CD8-positive, alpha-beta memory T cell (primary cell): ENCODE measurements at places on chromosomes 4 and X.

- no peak for DNase-seq
Observed at GRCh38 chr4:35125995-35126712, 1118.2 kb downstream of the ARAP2 start.

- DNase-seq = no peak
Observed at GRCh38 chr4:7917669-7918068, 22.0 kb downstream of the AFAP1 start.

GRCh38 chr4:77015390-77015789 is 60.4 kb downstream of the CCNI start:
- no peak for DNase-seq

GRCh38 chr4:82555276-82555675 is 6.5 kb downstream of the TMEM150C start:
- DNase-seq = no peak

DNA sequence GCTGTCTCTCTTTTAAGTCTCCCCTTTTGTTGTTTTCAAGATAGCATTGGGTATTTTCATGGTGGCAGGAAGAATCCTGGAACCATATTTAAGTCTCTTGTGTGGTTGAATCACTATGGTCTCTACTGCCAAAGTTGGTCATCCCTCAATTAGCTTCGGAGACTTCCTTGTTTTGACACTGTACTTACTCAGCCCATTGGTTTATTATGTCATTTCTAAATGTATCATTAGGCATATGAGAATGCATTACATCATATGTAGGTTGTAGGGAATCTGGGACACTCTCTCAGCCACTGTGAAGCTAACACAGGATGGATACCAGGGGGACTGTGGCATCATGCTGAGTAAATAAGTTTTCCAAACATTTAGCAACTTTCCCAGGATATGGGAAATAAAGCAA is 211.8 kb downstream of the DTHD1 start:
- DNase-seq = no peak

- DNase-seq = no peak
Observed at GRCh38 chr4:72119946-72120345, 88.1 kb downstream of the NPFFR2 start.

- DNase-seq = no peak
Observed at GRCh38 chr4:2250357-2251072, 8.6 kb upstream of the HAUS3 start.

GRCh38 chr4:146582864-146583263 is 55.8 kb upstream of the POU4F2 start:
- no peak for DNase-seq

- DNase-seq = peak; percentile 10
Observed at GRCh38 chr4:14924812-14925344, 77.4 kb upstream of the CPEB2 start.

DNA sequence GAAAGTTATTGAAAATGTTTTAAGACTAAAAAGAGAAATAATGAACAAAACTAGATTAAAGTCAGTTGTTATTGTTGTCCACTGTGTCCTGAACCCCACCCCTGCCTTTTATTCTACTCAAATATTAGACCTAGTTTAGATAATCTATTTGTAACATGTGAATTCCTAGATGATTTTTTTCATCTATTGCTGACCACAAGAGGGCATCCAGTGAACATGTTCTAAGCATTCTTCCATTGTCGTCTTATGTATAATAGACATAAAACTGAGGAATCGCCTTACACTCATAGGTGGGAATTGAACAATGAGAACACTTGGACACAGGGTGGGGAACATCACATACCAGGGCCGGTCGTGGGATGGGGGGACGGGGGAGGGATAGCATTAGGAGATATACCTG is 36.4 kb upstream of the HPRT1 start:
- DNase-seq = no peak

- DNase-seq = no peak
Observed at GRCh38 chr4:136865526-136865925, 666.8 kb downstream of the PCDH18 start.

- DNase-seq = no peak
Observed at GRCh38 chr4:8312976-8313375, 43.4 kb downstream of the HTRA3 start.

GRCh38 chr4:6221851-6222760 is 21.8 kb upstream of the JAKMIP1 start:
- no peak for DNase-seq

DNA sequence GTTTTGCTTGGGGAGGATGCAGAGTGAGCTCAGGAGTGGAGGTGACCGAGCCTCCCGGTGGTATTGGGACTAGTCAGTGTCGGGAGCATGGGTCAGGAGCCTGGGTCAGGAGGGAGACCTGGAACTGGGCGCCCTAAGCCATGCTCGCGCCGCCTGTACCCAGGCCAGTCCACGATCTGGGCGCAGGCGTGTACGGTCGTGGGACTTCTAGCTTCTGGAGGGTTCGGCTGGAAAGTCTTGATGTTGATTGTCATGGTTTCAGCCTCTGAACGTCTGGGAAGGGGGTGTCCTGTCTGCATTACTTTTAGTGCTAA is 244 bp downstream of the EIF2S3 start:
- DNase-seq = no peak

GRCh38 chr4:156949373-156949814 is 22.2 kb downstream of the PDGFC start:
- DNase-seq = no peak

- DNase-seq = no peak
Observed at GRCh38 chrX:21806691-21807090, 32.7 kb upstream of the MBTPS2 start.

- no peak for DNase-seq
Observed at GRCh38 chr4:109134921-109135320, 167.5 kb downstream of the COL25A1 start.

GRCh38 chr4:184408021-184408683 is 66.2 kb downstream of the IRF2 start:
- no peak for DNase-seq

- DNase-seq = no peak
Observed at GRCh38 chrX:120334151-120334550, 22.9 kb upstream of the TMEM255A start.

DNA sequence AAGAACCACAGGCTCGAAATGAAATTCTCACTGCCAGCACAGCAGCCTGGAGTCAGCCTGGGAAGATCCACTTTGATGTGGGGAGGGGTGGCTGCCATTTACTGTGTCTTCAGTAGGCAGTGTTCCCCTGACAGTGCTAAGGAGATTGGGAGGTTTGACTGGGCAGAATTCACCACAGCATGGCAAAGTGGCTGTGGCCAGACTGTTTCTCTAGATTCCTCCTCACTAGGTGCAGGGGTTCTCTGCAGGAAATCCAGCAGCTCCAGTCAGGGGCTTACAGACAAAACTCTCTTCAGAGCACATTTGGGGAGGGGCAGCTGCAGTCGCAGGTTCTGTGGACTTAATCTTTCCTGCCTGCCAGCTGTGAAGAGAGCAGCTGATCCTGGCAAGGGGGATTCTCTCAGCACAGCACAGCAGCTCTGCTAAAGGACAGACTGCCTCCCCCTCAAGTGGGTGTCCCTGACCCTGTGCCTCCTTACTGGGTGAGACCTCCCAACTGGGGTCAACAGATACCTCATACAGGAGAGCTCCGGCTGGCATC is 1174.0 kb downstream of the RAPGEF2 start:
- DNase-seq = no peak

- no peak for DNase-seq
Observed at GRCh38 chr4:137663251-137664045, 131.2 kb upstream of the PCDH18 start.

DNA sequence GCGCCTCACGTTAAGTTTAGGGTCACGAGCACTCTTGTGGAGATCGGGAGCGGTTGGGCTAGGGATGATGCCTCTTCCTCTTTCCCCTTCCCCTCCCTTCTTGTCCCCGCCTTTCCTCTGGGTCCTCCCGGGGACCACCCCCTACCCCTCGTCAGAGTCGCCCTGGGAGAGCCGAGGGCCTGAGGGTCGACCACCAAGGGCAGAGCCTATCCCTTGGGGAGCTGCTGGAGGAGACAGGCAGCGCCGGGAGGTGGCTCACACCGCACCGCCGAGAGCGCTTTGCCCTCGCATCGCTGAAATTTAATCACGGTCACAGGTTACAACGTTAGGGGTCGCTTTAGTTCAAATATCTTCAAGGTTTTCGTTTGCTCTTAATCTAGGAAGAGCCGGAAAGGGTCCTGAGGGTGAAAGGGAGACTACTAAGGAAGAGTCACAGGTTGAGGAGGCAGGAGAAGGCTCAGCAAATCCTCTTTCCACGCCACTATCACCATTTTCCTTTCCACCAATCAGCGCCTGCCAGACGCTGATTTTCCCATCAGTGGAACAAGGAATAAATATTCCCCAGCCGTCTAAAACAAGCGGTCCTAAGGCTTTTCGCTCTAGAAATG is 528 bp upstream of the SNCA start:
- DNase-seq = peak; percentile 5

GRCh38 chrX:11533199-11533651 is 132.5 kb downstream of the ARHGAP6 start:
- DNase-seq = peak; percentile 68

DNA sequence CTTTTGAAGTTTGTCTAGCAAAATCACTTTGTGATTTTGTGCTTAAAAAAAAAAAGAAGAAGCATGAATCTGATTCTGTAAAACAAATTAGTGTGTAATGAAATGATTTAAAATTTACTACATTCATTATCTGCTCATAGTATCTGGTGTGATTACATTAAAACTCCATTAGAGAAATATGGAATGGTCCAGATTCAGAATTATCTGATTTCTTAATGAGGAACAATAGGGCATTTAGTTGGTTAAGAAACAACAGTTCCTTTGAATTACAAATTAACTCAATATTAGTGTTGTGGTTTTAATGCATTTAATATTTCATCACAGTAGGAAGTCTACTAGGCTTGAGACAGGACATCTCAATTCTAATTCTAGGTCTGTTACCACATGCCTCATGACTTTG is 57.9 kb upstream of the PDHA1 start:
- DNase-seq = no peak

DNA sequence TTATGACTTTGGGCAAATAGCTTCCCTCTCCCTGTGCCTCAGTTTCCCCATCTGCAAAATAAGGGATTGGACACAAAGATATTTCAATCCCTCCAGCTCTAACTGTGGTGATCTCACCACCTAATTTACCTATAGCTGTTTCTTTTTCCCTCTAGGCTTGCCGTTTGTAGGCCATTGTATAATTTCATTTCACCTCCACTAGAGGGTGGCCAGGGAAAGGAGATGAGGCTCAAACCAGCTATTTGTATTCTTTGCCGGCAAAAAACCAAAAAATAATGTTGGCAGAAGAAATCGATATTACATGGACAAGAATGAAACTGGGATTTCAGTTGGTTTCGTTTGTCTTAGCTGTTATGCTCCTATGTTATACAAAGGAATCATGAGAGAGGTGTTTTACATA is 36.1 kb upstream of the DOCK11 start:
- DNase-seq = peak; percentile 26

DNA sequence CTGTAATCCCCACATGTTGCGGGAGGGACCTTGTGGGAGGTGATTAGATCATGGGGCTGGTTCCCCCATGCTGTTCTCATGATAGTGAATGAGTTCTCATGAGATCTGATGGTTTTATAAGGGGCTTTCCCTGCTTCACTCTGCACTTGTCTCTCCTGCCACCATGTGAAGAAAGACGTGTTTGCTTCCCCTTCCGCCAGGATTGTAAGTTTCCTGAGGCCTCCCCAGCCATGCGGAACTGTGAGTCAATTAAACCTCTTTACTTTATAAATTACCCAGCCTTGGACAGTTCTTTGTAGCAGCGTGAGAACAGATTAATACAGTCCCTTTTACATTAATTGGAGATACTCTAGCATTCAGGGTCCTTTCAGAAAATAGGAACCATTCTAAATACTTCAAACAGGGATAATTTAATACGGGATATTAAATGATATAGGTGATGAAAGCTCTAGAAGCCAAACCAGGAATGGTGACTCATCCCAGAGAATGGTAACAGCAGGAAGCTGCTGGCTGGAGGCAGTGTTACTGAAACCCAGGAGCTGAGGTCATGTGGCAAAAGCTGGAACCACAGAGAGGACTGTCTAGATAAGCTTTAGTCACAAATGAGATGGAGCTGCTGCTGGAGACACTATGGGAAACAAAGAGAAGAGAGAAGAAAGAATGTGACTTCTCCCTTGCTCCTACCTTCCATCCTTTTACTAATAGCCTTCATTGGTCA is 57.3 kb downstream of the GSTCD start:
- no peak for DNase-seq

DNA sequence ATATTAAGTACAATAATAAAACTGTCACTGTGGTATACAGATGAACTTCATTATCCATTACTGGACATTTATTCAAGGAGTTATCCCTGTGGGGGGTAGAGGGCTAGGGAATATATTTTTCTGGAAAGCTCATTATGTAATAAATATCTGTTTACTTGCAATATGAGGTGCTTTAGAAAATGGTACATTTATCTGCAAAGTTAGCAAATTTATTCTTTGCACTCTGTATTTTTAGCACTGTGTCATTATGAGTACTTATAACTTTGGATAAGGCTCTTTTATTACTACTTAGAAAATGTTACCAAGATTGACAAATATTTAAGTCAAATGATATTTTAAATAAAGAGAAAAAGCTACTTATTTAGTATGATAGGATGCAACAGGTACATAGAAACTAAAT is 37.8 kb downstream of the ANKRD17 start:
- DNase-seq = no peak

GRCh38 chr4:80989921-80990544 is 40.5 kb upstream of the BMP3 start:
- peak; percentile 45 for DNase-seq

DNA sequence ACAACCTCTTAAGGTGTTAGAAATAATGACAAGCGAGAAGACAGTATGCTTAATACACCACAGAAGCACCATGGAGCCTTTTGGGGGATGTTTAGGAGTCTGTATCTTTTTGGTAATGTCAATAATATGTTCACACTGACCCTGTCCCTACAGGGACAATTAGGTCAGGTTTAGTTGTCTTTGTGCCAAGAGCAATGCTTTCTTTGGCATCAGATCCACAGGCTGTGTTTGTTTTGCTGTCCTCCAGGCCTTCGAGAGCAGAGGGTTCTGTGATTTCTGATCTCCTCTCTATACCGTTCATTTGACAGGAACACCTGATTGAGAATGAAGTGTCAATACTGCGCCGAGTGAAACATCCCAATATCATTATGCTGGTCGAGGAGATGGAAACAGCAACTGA is 153.8 kb downstream of the DCLK2 start:
- DNase-seq = no peak

DNA sequence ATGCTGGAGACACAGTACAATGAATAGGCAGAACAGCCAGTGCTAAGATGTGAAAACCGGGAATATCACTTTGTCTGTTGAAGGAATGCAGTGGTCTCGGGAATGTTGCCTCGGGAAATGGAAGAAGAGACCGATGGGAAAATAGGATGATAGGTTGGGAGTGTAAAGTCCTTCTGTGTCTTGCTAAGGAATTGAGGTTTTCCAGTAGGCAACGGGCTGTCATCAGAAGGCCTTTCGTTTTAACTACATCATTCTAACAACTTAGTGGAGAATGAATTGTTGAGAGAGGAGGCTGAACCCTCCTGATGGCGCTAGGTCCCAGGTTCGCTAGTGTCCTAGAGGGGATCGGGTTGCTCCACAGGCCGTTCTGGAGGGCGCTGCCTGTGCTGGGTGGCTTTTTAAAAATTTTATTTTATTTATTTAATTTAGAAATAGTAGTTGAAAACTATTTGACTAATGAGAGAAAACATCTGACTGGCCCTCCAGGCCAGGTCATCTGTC is 730 bp downstream of the VBP1 start:
- no peak for DNase-seq

GRCh38 chr4:85952528-85952927 is 407.3 kb downstream of the MAPK10 start:
- DNase-seq = no peak
